ENCODE measurements at places on chromosomes 16 and 17.

DNA sequence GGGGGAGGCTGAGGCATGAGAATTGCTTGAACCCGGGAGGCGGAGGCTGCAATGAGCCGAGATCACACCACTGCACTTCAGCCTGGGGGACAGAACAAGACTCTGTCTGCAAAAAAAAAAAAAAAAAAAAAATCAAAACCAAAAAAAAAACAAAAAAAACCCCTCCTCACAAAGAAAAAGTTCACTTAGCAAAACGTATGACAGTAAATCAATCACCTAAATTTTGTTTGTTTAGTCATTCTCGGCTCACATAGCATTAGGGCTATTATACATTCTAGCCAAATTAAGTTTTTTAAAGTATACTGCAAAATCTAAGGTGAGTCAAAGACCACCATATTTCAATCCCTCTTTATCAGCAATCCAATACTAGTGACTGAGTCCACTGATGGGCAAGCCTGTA lies 5.7 kb downstream of the ZNF652 start:
- no peak for DNase-seq

- DNase-seq: peak; percentile 67
These were observed 788 bp upstream of the EXOC3L1 start for GRCh38 chr16:67190448-67191399.

DNA sequence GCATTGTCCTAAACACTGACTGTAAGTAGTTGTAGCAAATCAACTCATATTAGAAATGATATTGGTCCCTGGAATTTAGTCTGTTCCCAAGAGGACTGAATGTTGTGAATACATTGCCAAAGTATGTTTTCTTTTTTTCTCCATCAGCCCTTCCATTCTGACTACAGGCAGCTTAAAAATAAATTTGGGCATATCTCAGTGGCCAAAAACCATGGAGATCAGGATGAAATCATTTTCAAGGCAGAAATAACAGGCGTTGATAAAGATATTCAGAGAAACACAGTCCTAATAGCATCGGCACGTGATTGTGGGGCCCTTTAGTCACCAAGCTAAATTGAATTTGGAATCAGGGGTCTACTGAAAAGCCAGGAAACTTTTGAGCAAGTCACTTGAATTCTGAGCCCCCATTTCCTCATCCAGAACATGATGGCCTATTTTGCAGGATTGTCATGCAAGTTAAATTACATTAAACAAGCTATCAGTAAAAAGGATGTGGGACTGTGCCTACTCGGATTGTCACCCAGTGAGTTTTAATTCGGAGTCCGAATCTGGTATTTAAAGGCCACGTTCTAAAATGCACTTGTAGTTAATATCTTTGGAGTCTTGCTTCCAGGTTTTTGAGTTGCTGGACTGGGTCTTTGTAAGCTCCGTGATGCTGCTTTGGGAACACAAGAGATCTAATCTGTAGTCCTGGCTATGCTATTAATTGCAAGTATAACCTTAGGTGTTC lies 17.1 kb downstream of the HLF start:
- DNase-seq: no peak

- DNase-seq: no peak
These were observed 44.6 kb downstream of the RAI1 start for GRCh38 chr17:17725752-17726457.

GRCh38 chr16:53816211-53816836 lies 112.4 kb downstream of the FTO start:
- peak; percentile 54 for DNase-seq

GRCh38 chr17:15651583-15652110 lies 32.1 kb upstream of the FBXW10B start:
- peak; percentile 100 for DNase-seq

DNA sequence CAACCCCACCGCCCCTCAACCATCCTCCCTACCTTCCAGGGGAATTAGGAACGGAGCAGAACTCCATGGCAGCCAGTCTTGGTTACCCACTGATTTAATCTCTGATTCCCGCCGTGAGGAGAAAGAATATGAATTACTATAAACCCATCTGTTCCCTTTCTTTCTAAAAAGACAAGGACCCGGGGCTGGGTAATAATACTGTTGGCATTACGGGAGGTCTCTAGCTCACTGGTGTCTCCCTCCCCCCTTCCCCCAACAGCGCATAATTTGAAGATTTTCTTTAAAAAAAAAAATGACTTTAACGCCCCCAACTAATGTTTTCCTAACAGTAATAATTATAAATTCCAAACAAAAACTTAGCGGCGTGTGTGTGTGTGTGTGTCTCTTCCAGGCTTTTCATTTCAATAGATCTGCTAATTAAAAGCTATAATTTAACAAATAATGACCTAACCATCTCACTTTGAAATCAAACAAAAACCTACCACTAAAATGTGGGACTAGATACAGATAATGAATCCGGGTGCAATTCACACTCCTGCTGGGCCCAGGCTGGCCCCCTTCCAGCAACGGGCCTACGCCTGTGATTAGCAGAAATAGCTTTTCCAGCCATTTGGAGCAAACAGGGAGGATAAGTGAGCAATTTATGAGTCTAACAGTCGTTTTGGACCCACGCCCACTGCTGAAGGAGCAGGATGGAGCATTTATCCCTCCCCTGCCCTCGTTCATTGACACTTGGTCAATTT lies 18.2 kb upstream of the BHLHA9 start:
- DNase-seq: no peak

- peak; percentile 20 for DNase-seq
These were observed 1.0 kb upstream of the CKLF start for GRCh38 chr16:66551348-66551759.

GRCh38 chr17:8631554-8631877 lies 991 bp upstream of the MYH10 start:
- DNase-seq: peak; percentile 44

GRCh38 chr17:76537288-76537577 lies 276 bp downstream of the CYGB start:
- peak; percentile 70 for DNase-seq

DNA sequence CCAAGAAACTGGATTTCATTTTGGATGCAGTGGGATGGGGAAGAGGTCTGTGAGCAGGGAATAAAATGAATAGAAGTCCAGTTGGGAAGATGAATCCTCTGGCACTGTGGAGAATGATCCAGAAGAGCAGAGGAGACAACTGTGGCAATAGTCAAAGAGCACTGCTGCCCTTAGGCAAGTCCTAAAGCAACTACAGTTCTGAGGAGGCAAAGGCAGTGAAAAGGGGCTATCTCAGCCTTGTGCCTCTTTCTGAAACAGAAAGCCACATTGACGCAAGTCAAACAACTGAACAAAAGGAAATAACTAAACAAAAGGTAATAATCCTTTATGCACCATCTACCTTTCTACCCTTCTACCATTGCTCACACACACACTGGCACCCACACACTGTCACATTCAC lies 238.0 kb upstream of the AXIN2 start:
- no peak for DNase-seq

DNA sequence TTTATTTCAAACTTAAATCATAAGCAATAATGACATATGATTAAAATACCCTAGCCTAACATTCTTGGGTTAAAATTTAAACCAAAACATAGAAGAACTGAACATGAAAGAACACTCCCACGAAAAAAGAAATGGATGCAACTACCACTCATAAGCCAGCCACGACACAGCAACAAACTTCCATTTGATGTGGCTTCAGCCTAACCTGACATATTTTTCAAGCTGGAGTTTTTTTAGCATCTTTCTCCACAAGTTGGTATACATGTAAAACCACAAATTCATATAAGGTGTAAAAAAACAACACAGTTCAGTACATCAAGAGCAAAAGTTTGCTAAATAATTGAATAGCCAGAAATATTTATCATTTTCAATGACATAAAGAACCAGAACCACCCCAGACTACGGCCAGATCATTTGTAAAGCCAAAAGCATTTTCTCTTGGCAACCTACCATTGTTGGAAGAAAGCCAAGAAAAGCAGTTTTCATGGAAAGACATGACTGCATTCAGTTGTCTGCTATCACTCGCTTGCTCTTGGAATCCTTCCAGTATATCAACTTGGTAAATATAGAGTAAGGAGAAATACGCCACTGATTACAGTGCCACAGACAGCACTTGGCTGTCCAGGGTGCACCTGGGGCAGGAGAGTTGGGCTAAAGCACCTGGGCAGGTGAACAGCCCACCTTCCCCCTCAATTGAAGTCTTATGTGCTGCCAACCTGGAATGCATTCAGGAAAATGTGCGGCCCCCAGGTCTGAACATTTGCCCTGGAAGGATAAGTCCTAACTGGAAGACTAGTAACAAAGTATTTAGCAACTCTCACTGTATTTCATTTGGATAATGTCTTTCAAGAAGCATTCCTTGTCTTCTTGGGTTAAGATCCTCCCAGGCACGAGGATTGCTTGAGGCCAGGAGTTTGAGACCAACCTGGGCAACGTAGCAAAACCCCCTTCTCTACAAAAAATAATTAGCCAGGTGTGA lies 60.5 kb downstream of the CREBBP start:
- peak; percentile 96 for DNase-seq

DNA sequence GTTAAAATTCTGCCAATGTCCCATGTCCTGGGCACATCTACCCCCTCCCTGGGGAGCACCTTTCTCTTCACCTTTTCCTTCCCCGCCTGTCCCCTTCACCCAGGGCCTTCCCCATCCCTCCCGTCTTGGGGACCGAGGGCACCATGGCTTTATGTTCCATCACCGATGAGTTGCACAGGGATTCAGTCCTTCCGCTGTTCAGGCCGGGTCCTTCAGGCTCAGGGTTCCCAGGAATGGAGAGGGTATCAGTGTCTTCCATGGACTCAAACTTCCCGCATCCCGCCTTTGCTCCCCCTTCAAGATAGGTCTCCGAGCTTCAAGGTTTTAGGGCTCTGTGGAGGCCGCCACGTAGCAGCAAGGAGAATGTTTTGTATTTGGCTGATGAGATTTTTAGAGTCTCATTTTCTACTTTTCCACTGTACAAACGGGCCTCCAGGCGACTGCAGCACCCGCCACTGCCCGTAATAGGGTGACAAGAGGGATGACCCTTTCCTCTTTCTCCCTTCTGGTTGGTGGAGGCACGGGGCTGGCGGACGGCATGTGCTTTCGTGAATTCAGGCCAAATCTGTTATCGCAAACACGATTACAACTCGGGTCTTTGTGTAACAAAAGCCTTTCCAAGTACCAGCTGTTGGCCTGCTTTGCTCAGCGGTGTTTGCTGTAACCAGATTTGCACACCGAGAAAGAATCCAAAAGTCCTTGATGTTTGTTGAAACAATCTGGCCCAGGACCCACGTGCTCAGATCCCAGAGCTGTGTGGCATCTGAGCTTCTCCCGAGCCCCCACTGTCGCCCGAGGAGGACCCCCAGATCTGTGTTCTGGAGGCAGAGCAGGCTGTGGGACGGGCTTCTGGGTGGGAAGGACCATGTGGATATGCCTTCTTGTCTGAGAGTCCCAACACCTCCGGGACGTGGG lies 236.3 kb downstream of the SEC14L1 start:
- DNase-seq: peak; percentile 59

DNA sequence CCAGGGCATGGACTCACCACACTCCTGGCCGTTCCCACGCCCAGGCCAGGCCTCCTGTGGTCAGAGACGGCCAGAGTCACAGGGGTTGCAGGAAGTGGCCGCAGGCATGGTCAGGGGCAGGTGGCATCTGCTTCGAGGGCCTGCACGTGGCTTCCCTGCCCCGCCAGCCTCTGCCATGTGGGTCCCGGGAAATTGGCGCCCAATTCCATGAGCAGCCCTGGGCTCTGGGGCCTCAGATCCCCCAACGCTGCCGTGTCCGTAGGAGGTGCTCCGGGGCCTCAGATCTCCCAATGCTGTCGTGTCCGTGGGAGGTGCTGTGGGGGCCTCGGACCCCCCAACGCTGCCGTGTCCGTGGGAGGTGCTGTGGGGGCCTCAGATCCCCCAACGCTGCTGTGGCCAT lies 9.7 kb upstream of the SSTR5 start:
- DNase-seq: no peak

DNA sequence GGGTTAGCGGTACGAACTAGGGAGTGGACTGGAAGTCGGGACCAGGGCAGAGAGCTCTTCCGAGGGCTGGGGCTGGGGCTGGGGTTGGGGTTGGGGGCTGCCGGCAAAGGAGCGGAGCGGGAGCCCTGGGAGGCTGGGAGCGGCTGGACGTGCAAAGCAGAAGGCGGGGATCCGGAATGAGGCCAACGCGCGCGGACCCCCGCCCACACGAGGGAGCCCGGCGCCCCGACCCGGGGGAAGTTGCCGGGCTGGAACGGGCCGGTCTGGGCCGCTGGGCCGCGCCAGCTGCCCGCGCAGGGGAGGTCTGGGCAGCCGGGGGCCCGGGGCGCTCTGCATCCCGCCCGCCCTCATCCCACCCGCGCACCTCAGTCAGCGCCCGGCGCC lies 323 bp downstream of the ST3GAL2 start:
- no peak for DNase-seq

DNA sequence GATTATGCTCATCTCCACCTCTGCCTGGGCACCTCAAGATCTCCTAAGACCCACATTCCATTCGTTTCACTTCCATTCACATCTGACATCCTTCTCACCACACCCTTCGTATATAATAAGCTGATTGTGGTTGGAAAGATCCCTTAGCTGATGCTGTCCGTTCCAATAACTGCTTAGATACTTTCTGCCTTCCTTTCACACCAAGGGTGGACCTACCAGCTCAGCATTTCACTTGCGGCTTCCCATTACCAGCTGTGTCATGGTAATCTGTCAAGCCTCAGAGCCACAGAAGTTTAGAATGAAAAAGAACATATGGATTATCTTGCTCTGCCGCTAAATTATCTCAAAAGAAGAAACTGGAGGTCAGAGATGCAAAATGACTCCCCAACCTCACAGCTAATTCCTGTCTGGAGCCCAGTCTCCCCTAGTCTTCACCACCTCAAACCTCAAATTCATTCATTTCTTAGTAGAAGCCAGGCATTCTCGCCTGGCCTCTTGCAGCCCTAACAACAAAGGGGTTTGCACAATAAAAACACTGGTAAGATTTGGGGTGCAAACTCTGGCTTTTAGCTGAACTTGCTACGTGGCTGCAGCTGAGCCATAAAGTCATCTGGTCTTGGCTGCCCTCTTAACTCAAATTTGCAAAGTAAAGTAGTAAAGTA lies 182.8 kb upstream of the HS3ST3A1 start:
- no peak for DNase-seq

- DNase-seq: peak; percentile 68
These were observed 13.1 kb upstream of the PRR35 start for GRCh38 chr16:546909-547770.

GRCh38 chr16:49092704-49093103 lies 188.9 kb downstream of the CBLN1 start:
- DNase-seq: no peak

- peak; percentile 91 for DNase-seq
These were observed 11.0 kb upstream of the DPEP1 start for GRCh38 chr16:89602273-89602951.

DNA sequence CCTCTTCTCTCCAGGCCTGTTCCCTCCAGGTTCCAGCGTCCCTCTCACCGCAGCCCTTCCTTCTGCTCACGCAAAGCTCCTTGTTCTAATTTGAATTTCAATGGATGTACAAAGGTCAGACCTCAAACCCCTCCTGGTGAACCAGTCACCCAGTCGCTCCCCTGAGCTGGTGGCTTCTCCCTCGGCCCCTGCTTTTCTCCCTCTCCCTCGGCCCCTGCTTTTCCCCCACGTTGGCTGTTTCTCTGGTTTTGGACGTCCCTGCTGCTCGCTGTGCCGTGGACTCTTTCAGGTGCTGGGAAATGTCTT lies 8.6 kb upstream of the MSLN start:
- no peak for DNase-seq

- DNase-seq: peak; percentile 45
These were observed at the start of gene ARHGAP44 for GRCh38 chr17:12789481-12790248. TSS of gene ARHGAP44 (plus strand) at chr17:12789498. CDS start at chr17:12789839, 341 bp downstream.
